ENCODE measurements at places on chromosomes 3 and 15.

DNA sequence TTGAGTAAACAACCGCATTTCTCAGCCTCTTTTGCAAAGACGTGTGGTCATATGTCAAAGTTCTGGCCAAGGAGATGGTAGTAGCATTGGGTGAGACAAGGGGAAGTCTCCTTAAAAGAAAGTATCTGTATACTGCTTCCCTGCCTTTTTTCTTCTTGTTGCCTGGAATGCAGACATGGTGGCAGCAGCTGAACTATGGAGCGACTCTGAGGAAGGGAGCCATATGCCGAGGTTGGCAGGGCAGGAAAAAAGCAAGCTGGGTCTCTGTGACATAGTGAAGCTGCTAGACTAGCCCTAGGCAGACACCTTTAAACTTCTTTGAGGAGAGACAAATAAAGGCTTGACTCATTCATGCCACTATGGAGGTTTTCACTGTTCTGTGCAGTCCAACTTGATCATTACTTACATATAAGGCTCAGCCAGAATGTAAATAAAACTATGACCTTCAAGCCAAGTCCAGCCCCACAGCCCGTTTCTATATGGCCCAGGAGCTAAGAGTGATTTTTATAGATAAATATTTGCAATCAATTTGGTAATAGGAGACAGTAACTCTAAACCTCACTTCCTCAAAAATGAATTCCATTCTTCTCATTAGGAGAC, 30.6 kb upstream of the PRICKLE2 start:
- no peak for DNase-seq

DNA sequence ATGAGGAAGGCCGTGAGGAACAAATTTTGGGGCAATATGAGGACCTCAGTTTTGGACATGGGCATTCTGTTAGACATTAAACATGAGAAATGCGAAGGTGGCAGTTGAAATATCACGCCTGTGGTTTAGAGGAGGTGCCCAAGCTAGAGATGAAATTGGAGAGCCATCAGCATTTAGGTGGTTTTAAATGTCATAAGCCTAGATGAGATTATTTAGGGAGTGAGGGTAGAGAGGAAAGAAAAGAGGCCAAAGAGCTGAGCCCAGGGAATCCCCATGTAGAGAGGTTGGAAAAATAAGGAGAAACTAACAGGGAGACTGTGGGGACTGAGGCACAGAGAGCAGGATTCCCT, 14.9 kb downstream of the RTP1 start:
- DNase-seq: no peak

- DNase-seq: no peak
Observed at GRCh38 chr3:124413393-124413792, 316.9 kb upstream of the UMPS start.

GRCh38 chr3:143486611-143487010, 361.7 kb downstream of the SLC9A9 start:
- DNase-seq: no peak

GRCh38 chr15:83692746-83693581, 39.0 kb downstream of the ADAMTSL3 start:
- no peak for DNase-seq

DNA sequence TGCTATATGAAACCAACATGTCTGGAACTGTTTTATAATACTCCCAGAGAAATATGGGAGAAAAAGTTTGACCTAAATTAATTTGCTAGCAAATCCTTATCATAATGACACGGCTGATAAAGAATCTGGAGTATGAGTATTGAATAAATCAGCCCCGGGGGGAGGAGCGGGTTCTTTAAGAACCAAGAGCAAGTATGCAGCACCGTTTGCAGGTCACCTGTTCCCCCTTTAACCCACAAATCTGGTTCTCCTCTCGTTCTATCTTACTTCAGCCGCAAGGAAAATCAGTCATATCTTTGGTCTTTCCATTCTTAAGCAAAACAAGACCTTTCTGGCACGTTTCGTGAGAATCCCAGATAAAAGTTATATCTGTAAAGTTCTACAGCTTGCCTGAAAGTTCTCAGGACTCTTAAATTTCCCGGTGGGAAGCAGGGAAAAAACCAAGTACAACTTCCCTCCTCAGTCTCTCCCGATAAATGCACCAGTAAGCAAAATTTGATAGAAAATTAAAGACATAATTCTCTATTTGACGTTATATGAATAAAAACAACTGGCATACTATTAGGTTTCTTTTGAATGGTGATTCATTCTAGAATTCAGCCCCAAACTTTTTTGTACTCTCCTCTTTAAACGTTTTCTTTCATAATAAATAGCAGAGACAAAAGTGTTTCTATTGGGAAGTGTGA, 348.6 kb downstream of the ZBBX start:
- no peak for DNase-seq

DNA sequence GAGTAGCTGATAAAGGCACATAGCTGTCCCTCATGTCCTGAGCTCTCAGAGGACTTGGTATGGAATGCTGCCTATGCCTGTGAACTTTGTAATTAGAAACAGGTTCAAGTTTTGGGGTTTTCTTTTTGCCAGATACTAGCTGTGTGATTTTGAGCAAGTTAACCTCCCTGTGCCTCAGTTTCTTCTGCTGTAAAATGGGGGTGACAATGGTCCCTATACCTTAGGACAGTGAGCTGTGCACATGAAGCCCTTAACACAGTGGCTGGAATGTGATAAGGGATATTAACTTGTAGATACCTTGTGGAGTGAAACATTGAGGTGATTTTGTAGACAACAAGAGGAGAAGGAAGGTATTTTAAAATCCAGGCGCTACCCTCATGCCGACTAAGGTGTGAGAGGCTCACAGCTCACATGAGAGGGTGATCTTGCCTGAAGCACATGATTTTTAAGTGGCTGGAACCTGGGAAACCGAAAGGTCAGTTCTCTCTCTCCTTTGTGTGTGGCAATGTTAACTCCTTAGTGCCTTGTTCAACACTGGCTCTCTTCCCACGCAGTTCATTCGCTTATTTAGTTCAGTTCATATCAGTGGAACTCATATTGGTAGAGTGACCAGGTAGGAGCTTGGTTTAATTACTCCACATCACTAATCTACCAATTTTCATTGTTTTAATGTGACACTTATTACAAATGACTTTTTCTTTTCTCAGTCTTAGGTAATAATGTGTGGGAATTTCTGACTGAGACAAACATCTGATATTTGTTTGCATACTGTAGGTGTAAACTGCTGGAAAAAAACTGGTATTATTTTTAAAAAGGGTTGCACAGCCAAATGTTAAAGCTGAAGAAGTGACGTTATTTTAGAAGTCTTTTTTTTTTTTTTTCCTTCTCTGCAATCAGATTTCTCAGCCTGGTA, 236.2 kb downstream of the ITPR1 start:
- no peak for DNase-seq

DNA sequence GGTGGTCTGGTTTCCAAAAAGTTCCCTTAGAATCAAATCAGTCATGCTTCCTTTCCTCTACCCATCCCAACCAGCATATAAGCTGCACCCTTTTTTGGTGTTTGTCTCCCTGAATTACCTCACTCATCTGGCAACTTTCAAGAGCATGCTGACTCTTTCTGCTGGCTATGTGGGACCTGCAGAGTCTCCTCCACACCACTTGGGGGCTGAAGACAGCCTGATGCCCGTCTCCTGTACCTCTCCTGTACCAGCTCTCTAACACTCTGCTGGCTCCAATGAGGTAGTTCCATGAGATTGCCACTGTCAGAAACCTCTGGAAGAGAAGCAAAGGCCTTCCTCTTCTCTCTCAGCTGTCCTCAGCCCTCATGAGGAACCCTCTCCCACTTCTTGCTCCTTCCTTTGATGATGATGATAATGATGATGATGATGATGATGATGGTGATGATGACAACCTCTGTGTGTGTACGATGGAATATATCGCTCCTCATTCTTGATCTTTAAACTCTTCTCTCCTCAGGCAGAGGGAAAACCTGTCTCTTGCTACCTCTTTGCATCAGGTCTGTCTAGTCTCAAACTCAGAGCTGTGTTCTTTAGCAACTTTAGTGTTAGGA, 257.5 kb downstream of the ZNF621 start:
- no peak for DNase-seq

DNA sequence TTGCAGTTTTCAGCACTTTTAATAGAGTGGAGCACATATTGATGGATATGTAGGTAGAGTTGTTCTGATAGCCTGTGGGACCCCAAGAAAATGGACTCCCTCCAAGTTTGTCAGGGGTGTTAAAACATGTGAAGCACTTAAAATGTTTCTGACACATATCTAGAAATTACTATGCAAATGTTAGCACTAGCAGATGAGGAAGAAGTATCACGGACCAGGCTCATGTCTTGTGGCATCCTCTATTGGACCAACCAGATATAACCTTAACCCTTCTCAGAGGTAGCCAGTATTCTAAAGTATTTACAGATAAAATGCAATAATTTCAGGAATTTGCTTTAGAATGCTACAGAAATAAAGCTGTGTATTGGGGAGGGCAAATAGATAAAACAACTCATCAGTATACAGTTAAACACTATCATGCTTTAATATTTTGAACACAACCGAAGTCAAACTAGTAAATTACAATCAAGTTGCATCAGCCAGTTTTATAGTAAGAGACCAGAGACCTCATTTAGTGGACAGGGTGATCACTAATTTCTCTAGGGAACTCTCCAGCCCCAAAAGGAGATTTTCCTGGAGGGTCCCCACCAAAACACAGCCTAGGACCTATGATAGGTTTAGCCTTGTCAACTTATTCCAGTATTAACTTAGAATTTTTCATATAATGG, 57.2 kb upstream of the FBN1 start:
- DNase-seq: no peak

DNA sequence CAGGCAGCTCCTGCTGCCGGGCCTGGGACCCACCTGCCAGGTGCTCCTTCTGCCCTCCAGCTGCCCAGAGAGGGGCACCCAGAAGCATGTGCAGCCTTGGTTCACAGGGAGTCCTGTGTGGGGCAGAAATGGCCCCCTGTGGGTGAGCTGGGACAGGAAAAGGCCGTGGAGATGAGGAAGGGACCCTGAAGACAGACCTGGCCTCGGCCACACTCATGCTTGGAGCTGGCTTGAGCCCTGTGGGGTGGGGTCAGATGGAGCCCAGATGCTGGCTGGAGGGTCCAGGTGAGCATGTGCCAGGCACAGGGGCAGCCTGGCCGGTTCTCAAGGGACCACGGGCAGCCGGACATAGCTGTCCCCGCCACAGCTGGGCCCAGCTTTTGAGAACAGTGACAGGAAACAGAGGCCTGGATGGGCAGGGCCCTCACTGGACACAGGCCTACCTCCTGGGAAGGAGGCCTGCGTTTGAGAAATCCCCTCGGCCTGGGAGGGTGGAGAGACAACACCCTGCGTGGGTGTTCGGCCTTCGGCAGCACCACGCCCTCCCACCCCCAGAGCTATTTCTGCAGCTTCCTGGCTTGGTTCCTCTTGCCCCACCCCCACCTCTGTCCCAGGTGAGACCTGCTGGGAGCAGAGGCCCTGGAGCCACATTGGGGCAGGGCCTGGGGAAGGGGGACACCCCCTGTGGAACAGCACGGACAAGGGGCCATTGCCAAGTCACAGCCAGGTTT, 132.6 kb upstream of the MEF2A start:
- DNase-seq: peak; percentile 33

GRCh38 chr15:56765251-56765650, 31.9 kb upstream of the ZNF280D start:
- DNase-seq: no peak

GRCh38 chr3:188006726-188007393, 147.1 kb upstream of the LPP start:
- DNase-seq: no peak

- no peak for DNase-seq
Observed at GRCh38 chr3:48268381-48268935, 27.6 kb downstream of the ZNF589 start.

Measured in GM12864 (cell line).